ENCODE measurements at places on chromosomes 13 and 19.

GRCh38 chr13:98269386-98269785 is 92.3 kb upstream of the RNF113B start:
- H3K27ac ChIP-seq, result no peak overlapping the region
- no peak for DNase-seq
- H3K27me3 ChIP-seq, result no peaks in the 10 kb centered on the region
- H3K36me3 ChIP-seq, result no peaks in the 10 kb centered on the region

DNA sequence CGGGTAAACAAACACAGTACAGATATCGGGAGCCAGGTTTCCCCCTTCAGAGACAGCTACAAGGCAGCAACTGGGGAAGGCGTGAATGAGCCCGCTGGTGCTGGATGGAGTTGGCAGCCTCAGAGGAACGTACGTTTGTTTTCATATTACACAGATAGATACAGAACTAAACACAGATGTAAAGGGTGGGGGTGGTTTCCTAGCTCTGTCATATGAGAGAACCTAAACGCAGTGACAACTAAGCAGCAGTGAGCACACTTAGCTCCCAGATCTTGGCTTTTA is 32.8 kb downstream of the MLLT1 start:
- peaks cover 30% of the 10 kb centered on the region for H3K4me1 ChIP-seq
- no peak for DNase-seq
- peaks cover 27% of the 10 kb centered on the region for H3K36me3 ChIP-seq
- H3K4me3 ChIP-seq, result no peak overlapping the region
- no peaks in the 10 kb centered on the region for H3K27me3 ChIP-seq

DNA sequence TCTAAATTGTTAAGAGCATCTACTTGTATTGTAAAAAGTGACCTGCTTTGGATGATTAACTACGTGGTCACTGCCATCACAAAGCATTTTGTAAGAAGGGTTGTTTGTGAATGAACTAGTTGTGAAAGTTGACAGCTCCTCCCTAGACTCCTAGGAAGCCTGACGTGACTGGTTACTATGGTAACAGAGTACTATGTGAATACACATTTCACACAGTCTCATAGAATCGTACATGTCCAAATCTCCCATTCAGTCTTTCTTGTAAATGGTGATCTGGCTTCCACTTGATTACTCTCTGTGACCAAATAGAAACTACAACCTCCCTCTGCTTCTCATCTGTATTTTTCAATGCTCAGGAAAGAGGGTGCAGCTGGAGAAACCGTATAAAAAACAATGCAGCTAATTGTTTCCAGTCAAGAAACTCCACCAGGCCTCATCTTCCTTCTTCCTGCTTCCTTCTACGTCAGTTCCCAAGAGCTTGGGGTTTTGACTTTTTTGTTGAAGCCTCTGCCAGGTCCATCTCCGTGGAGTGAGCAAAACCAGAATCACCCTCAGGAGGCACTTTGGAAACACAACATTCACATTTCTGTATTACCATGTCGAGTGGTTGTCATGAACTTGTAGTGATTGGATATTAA is 83.4 kb downstream of the GPC6 start:
- H3K36me3 ChIP-seq, result no peaks in the 10 kb centered on the region
- no peaks in the 10 kb centered on the region for H3K27me3 ChIP-seq
- H3K4me1 ChIP-seq, result no peaks in the 10 kb centered on the region
- DNase-seq, result no peak
- H3K27ac ChIP-seq, result no peak overlapping the region

DNA sequence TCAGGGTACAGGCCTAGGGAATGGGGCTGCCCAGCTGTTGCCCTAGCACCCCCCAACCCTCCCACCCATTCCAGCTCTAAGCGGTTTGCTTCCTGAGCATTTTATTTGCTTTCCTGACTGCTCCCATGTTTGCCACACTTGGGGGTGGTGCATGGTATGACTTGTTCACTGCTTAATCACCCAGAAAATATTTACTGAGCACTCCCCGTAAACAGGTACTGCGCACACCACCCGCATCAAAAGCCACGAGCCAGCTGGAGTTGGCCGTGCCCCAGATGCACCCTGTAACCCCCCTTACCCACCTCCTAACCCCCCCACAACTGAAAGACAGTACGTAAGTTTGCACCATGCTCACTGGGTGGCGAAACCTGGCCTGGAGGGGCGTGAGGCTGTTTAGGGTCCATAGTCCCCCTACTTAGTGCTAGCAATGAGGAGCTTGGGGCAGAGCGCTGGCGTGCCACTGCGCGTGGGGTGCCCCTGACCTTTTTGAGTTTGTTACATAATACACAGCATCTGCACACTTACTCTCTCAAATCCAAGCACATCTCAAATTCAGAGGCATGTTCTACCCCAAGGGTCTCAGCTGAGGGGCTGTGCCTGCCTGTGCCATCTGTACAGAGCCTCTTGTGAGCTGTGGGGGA is 29.8 kb downstream of the DPF1 start:
- H3K27ac ChIP-seq, result no peak overlapping the region
- no peaks in the 10 kb centered on the region for H3K27me3 ChIP-seq
- H3K4me1 ChIP-seq, result peaks cover 5% of the 10 kb centered on the region
- peaks cover 5% of the 10 kb centered on the region for H3K36me3 ChIP-seq
- DNase-seq, result no peak

- no peaks in the 10 kb centered on the region for H3K36me3 ChIP-seq
- DNase-seq, result no peak
- no peak overlapping the region for H3K4me3 ChIP-seq
- no peaks in the 10 kb centered on the region for H3K4me1 ChIP-seq
- H3K27ac ChIP-seq, result no peak overlapping the region
Observed at GRCh38 chr13:54627646-54628372, 1599.2 kb downstream of the OLFM4 start.

DNA sequence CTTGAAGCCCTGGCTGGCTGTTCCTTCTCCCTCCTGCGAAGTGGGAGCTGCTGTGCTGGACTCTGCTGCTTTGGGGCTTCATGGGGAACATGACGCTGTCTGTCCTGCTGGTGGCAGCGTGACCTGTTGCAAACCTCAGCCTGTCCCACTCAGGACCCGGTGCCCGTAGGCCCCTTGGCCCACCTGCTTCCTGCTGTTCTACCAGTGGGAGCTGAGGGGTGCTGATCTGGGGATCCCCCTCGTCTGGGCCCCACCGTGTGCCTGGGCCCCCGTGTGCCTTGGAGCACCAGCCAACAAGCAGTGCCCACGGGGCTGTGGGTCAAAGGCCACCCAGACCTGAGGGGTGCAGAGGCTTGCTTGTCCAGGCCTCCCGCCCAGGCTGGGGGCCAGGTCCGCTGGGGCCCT is 5.3 kb downstream of the SPPL2B start:
- H3K4me3 ChIP-seq, result no peak overlapping the region
- peaks cover 46% of the 10 kb centered on the region for H3K4me1 ChIP-seq
- peaks cover 19% of the 10 kb centered on the region for H3K36me3 ChIP-seq

DNA sequence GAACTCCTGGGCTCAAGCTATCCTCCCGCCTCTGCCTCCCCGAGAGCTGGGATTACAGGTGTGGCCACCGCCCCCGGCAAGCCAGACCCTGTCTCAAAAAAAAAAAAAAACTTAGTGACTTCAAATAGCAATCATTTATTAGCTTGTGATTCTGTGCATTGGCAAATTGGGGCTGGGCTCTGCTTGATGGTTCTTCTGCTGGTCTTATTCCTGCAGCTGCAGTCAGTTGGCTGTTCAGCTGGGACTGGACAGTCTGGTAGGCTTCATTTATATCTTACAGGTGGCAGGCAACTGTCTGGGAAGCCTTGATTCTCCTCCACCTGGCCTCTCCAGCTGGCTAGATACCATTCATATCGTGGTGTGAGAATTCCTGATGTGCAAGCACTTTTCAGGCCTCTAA is 7.4 kb downstream of the DHDH start:
- H3K4me3 ChIP-seq, result no peak overlapping the region
- H3K27ac ChIP-seq, result no peak overlapping the region
- no peaks in the 10 kb centered on the region for H3K4me1 ChIP-seq
- peaks cover 6% of the 10 kb centered on the region for H3K36me3 ChIP-seq
- DNase-seq, result no peak

- H3K36me3 ChIP-seq, result no peaks in the 10 kb centered on the region
- H3K4me3 ChIP-seq, result no peak overlapping the region
- no peaks in the 10 kb centered on the region for H3K4me1 ChIP-seq
- no peak for DNase-seq
Observed at GRCh38 chr19:44572581-44572900, 40.8 kb upstream of the IGSF23 start.

- no peak for DNase-seq
- H3K4me3 ChIP-seq, result no peak overlapping the region
- no peaks in the 10 kb centered on the region for H3K4me1 ChIP-seq
- no peaks in the 10 kb centered on the region for H3K27me3 ChIP-seq
- no peak overlapping the region for H3K27ac ChIP-seq
Observed at GRCh38 chr13:79932556-79932955, 408.4 kb downstream of the SPRY2 start.

GRCh38 chr13:94679614-94680013 is 32.7 kb downstream of the SOX21 start:
- no peak overlapping the region for H3K27ac ChIP-seq
- peaks cover 32% of the 10 kb centered on the region for H3K27me3 ChIP-seq
- H3K36me3 ChIP-seq, result no peaks in the 10 kb centered on the region
- DNase-seq, result no peak

DNA sequence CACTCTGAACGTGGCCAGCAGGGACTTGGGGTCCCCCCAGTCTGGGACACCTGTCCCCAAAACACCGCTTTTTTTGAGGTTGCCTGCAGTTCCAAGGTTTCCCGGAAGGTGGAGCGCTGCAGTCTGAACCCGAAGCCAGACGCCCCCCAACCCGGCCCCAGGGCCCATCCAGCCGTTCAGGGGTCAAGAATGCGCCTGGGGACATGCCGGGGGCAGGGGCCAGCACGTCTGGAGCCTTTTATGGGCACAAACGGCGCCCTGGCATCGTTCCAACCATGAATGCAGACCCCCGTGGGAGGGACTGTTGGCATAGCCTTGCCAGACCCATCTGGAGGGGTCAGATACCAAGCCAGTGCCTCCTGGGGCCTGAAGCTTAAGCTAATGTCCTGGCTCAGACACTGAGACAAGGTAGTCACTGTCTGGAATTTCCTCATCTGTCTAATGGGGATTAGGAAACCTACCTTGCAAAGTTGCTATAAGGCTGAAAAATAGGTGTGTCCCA is 6.9 kb downstream of the S1PR5 start:
- no peak overlapping the region for H3K27ac ChIP-seq
- no peak overlapping the region for H3K4me3 ChIP-seq
- H3K4me1 ChIP-seq, result peaks cover 43% of the 10 kb centered on the region
- peak; percentile 73 for DNase-seq
- no peaks in the 10 kb centered on the region for H3K36me3 ChIP-seq

- H3K27me3 ChIP-seq, result no peaks in the 10 kb centered on the region
- no peak for DNase-seq
- H3K36me3 ChIP-seq, result no peaks in the 10 kb centered on the region
- no peaks in the 10 kb centered on the region for H3K4me1 ChIP-seq
- H3K27ac ChIP-seq, result no peak overlapping the region
Observed at GRCh38 chr13:110162866-110163658, 143.9 kb downstream of the COL4A1 start.

DNA sequence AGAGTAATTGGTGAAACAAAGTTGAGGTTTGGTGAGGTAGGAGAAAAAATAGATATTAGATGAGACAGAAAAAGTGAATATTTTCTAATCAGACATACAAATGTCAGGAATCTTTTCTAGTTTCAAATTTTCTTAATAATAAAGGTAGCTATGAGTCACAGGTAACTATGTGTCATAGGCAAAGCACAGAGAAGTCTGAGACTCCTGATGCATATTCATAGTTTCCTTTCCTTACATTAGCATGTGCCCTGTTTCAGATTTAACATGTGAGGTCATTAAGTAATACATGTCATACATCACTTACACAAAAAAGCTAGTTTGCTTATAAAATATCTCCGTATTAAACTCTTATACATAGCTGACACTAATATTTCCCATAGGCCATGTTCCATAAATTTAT is 1141.3 kb upstream of the PCDH20 start:
- H3K4me3 ChIP-seq, result no peak overlapping the region
- H3K27me3 ChIP-seq, result no peaks in the 10 kb centered on the region
- no peaks in the 10 kb centered on the region for H3K36me3 ChIP-seq
- no peaks in the 10 kb centered on the region for H3K4me1 ChIP-seq

- H3K4me1 ChIP-seq, result no peaks in the 10 kb centered on the region
- no peak overlapping the region for H3K4me3 ChIP-seq
- H3K27ac ChIP-seq, result no peak overlapping the region
- no peaks in the 10 kb centered on the region for H3K27me3 ChIP-seq
- no peaks in the 10 kb centered on the region for H3K36me3 ChIP-seq
Observed at GRCh38 chr13:78215458-78216108, 297.0 kb upstream of the EDNRB start.

GRCh38 chr19:1133471-1133929 is 29.7 kb downstream of the GPX4 start:
- H3K27ac ChIP-seq, result peak overlapping the region; percentile 82
- H3K36me3 ChIP-seq, result peaks cover 5% of the 10 kb centered on the region
- H3K4me1 ChIP-seq, result peaks cover 34% of the 10 kb centered on the region
- H3K4me3 ChIP-seq, result peak overlapping the region; percentile 36

GRCh38 chr13:111947026-111947810 is 119.7 kb upstream of the SOX1 start:
- H3K36me3 ChIP-seq, result no peaks in the 10 kb centered on the region
- no peaks in the 10 kb centered on the region for H3K4me1 ChIP-seq
- no peak overlapping the region for H3K27ac ChIP-seq
- no peak overlapping the region for H3K4me3 ChIP-seq
- H3K27me3 ChIP-seq, result no peaks in the 10 kb centered on the region

GRCh38 chr13:71621174-71622124 is 245.6 kb downstream of the DACH1 start:
- no peak overlapping the region for H3K4me3 ChIP-seq
- no peak overlapping the region for H3K27ac ChIP-seq
- no peaks in the 10 kb centered on the region for H3K4me1 ChIP-seq

DNA sequence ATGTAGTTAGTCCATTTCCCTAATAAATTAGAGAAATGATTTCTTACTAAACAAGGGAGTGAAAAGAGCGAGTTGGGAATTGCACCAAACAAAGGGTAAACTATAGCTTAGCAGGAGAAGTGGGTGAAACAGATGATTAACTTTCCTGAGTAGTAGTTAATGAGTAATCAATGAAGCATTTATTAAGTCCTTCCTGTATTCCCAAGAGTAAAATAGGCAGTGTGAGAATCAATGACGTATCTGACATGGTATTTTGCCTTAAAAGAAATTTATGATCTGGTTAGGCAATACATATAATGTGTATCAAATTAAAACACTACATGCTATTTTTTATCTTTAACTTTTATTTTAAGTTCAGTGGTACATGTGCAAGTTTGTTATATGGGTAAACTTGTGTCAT is 142.8 kb downstream of the KLF5 start:
- H3K27ac ChIP-seq, result no peak overlapping the region
- H3K36me3 ChIP-seq, result no peaks in the 10 kb centered on the region
- H3K27me3 ChIP-seq, result peaks cover 11% of the 10 kb centered on the region
- no peak for DNase-seq
